ENCODE measurements at places on chromosomes 16 and 17.

DNA sequence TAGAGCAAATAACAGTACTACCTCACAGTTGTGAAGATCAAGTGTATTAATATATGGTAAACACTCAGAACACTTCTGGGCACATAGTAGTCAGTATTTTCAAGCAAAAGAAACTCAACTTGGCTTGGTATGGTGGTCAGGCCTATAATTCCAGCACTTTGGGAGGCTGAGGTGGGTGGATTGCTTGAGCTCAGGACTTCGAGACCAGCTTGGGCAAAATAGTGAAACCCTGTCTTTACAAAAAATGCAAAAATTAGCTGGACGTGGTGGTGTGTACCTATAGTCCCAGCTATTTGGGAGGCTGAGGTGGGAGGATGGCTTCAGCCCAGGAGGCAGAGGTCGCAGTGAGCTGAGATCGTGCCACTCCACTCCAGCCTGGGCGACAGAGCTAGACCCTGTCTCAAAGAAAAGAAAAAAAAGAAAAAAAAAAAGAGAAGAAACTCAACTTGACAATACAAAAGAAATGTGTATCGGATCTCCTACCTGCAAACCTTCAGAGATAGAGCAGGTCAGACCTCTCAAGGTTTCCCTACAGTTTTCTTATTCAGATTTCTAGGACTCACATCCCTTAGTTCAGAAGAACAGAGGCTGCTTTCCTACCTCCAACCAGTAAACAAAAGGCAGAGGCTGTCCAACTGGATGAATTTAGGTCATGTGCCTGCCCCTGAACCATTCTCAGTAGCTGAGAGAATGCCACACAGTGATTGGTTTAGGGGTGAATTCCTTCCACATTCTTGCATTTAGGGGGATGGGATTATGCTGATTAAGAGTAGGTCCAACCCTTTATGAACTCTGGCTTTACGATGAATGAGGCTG, 1.7 kb upstream of the KPNA2 start:
- no peak for DNase-seq

DNA sequence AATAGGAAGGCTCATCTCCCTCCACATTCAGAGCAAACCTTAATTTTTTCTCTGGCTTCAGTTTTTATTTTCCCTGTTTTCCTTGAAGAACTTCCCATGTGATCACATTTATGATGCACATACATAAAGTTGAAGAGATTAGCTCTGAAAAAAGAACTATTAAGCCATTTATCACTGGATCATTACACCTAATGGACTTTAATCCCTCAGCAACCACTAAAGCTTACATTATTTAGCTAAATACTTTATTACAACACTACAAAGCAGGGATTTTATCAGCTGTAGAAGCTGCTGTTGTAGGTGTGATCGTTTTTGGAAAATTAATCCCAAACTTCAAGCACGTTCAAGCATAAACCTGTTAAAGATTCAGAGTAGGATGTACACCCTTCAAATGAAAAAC, 21.1 kb downstream of the SMYD4 start:
- DNase-seq: no peak

- no peak for DNase-seq
Measured at GRCh38 chr17:29677221-29677791, 54.6 kb upstream of the CORO6 start.

DNA sequence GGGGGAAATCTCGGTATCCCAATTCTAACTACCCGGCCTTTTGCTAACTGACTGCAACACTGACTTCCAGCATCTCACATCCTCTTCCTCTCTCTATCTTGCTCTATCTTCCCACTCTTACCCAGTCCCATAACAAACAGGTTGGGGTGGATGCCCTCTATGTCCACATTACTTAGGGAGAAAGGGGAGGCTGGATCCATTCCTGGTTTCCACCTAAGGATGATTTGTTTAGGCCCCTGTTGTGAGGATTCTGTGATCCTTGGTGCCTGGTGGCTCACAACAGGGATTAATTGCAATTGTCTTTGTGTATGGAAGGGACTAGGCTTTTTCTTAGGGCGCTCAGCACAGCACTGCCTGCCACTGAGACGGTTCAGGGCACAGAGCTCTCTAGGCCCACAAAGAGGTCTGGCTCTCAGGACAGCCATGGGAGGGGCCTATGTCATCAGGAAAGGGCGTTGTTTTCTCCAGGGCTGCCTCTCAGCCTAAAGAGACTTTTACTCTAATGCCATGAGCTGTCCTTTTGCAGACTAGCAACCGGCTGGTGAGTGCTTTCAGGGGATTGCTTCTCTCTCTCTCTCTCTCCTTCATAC, 612.1 kb upstream of the SALL1 start:
- DNase-seq: no peak

DNA sequence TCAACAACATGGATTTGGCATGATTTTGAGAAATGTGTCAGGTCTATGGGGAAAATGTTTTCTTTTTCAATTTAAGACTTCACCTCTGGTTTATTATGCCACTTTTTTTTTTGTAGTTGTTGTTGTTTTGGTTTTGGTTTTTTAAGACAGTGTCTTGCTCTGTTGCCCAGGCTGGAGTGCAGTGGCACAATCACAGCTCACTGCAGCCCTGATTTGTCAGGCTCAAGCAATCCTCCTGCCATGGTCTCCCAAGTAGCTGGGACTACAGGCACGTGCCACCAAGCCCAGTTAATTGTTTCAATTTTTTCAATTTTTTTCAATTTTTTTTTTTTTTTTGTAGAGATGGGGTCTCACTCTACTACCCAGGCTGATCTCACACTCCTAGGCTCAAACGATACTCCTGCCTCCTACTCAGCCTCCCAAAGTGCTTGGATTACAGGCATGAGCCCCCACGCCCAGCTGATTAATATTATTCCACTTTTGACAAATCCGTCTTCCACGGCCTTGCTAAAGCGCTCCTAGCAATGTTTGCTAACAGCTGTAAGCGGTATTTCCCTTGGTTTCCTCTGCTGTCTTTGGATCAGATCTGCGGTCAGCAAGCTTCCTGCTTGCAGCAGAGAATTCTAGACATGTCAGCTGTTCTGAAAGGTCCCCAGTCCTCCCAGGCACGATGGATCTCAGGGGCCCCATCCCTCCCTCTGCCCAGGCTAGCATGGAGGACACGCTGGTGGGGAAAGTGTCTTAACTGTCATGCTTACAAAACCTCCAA, 7.0 kb upstream of the MILR1 start:
- no peak for DNase-seq

GRCh38 chr17:5291683-5292350, 9.7 kb downstream of the RABEP1 start:
- no peak for DNase-seq

DNA sequence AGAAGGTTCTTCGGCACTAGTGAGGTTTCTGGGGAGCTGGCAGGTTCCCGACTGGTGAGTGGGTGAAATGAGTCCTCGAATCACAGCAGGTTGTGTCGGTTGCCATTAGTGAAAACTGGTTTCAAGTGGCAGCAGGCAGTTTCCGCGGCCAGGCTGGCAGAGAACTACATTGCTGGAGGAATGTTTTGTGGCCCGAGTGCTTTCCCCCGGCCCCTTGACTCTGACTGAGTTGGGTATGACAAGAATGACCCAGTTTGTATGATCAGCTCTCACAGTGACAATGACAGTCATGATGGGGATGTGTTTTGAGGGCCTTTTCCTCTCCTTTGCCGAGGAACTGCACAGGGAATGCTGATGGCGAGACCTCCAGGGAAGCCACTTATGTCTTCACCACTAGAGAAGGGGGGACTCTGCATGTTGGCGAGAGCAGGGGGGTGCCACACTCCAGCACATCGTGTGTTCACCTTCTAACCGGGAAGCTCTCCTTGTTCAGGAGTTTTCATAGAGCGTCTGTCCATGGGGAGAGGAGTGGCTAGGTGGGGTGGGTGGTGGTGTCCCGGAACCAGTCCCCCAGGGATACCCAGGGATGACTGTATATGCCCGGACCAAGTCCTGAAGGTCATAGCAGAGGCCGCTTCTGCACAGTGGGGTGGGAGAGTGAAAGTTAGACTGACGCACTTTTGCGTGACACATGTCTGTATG, 206.0 kb upstream of the CHMP6 start:
- no peak for DNase-seq

DNA sequence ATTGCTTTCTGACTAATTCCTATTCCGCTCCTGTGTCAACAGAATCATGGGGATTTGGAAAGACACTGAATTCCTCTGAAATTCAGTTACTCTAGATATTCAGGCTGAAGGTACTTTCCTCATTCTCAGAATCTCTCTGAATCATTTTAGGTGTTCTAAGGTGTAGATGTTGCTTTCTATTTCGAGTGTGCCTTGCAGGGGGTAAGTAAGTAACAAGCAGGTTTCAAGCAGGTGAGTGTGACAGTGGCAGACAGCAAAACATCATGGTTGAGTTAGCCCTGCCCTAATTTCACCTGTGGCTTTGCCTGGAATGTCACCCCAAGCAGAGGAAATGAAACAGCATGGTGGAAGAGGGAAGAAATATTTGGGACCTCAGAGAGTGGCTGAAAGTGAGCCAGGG, 75.1 kb downstream of the SHISA9 start:
- DNase-seq: no peak

DNA sequence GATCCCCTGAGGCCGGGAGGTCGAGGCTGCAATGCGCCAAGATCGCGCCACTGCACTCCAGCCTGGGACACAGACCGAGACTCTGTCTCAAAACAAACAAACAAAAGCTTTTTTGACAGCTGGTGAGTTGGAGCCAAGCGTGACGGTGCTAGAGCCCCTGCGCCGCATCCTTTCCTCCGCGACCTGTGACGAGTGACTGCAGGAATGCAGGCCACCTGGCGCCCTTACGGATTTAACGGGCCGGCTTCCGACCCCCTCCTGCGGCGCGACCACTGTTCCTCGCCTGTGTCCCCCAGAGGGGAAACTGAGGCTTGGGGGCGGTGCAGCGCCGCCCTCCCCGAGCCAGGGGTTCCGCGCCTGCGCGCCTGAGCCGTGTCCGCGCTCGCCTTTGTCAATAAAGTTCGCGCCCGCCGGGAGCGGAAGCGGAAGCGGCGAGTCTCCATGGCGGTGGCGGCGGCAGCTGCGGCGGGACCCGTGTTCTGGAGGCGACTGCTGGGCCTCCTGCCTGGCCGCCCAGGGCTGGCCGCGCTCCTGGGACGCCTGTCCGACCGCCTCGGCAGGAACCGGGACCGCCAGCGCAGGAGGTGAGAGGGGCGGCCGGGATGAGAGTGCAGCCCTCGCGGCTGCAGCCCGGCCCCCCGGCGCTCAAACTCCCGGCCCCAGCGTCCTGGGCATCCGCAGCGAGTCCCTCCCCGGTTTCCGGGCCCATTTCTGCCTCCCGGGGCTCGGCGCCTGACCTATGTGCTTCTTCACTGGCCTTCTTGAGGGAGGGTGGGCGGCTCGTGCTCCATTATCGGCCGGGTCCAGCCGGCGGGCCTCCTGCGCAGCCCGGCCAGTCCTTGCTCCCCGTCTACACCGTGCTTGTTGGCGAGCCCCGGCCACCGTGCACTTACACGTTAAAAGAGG, at the start of gene PGS1:
TSS of gene PGS1 (plus strand) at position 425 of the 906 bp plus-strand sequence. CDS start at position 442, 17 bp downstream.
- peak; percentile 43 for DNase-seq

- no peak for DNase-seq
Measured at GRCh38 chr17:409308-409847, 56.8 kb upstream of the RPH3AL start.

GRCh38 chr16:89334988-89335802, 117.7 kb downstream of the ZNF778 start:
- no peak for DNase-seq

DNA sequence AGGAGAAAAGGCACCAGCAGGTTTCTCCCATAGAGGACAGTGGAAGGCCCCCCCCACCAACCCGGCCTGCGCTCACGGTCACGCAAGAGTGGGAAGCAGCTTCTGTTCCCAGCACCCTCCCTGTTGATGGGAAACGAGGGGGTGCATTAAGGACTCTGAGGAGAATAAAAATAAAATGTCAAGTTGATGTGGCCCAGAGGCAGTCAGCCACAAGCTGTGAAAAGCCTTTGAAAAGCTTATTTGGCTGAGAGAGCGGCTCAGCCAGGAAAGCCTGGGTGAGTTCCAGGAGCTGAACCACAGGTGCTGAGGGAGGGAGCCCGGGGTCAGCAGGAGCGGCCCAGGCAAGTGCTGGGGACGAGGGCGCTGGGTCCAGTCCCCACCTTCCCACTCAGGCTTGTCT, 26.9 kb upstream of the SPATA32 start:
- peak; percentile 29 for DNase-seq

DNA sequence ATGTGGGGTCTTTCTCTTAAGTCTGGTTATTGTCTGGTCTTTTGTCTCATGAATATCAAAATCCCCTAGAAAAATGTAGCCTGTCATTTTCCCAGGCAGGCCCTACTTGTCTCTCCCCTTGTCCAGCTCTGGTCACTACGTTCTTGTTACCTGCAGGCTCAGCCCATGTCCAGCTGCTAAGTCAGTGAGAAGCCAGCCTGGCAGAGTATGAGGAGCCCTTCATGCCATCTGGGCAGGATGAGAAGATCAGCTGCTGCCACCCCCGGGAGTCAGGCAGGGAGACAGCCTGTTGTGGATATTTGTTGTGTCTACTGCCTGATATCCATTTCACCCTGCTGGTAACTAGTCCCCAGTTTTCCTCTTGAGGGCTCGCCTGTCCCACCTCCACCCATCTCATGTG, 88.9 kb downstream of the ASIC2 start:
- no peak for DNase-seq

DNA sequence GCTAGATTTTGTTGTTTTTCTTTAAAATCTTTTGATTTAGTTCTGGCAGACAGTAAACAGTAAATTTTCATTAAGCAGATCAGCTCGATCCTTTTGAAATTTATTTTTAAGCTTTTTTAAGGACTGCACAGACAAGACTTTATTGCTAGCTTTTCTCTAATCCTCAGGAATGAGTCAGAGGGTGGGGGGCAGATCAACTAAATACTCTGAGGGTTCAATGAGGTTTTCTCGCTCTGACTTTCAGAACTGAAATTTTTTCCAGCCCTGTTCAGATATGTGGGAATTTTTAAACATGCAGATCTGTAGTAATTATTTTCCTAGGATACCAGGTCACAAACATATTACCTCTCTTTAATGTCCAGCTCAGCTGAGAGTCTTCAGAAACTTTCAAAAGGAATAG, 977.2 kb downstream of the CDH11 start:
- no peak for DNase-seq

DNA sequence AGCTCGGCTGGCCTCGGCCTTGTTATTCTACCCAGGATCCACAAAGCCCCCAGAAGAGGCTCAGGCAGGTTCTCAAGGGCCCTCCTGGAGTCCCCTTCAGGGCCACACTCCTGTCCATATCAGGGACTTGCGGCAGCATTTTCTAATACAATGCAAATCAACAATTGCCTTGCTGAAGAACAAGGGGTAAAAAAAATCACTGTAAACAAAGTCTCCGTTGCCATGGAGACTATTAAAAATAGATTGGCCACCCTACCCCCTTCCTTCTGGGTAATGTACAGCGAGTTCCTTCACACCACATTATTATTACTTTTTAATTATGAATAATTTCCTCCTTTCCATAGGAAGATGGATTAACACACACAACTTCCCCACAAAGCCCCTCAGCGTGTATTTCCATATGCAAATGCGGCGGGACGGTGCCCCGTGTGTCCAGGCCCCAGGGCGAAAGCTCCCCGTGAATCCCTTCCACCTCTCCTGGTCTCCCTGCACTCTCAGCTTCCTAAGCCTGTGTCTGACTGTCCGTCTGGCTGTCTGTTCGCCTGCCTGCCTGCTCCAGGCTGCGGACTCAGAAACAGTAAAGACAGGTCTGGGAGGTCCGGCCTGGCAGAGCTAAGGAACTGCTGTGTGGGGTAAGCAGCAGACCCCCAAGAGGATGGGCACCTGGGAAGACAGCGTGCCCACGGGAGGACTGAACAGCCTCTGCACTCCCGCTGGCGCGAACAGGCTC, 196.6 kb downstream of the RBFOX3 start:
- peak; percentile 12 for DNase-seq

- DNase-seq: no peak
Measured at GRCh38 chr16:88758227-88758943, 26.6 kb downstream of the PIEZO1 start.

GRCh38 chr16:79597277-79598062, 3.1 kb downstream of the MAF start:
- DNase-seq: no peak

Measured in NCI-H1694 (cell line).